ENCODE measurements at places on chromosomes 7 and 10.

DNA sequence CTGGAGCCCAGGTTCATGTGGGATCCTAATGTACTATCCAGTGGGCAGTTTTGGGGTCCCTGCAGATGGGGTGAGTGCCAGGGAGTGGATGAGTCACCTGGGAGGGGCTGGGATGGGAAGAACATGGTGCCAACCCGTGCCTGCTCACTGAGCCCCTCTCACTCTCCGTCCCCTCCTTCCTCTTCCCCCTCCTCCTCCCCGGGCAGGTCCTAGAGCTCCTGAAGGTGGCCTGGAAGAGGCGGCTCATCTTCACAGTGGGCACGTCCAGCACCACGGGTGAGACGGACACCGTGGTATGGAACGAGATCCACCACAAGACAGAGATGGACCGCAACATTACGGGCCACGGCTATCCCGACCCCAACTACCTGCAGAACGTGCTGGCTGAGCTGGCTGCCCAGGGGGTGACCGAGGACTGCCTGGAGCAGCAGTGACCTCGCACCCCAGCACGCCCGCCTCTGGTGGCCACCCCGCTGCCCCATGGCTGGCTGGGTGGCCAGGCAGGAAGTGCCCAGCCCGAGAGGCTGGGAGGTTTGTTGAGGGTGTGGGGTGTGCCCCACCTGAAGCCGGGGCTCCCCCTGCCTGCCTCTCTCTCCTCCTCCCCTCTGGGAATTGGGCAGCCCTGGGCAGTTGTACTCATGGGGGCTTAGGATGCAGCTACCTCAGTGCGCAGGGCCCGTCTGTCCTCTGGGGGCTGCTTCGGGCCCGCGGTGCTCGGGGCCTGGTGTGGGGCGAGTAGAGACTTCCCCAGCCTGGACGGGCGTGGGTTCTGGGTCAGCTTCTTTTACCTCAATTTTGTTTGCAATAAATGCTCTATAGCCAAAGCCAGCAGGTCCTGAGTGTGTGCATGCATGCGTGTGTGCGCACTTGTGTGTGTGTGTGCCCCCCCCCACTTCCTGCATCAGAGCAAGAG is 4.9 kb upstream of the UPK3B start:
- DNase-seq: no peak

DNA sequence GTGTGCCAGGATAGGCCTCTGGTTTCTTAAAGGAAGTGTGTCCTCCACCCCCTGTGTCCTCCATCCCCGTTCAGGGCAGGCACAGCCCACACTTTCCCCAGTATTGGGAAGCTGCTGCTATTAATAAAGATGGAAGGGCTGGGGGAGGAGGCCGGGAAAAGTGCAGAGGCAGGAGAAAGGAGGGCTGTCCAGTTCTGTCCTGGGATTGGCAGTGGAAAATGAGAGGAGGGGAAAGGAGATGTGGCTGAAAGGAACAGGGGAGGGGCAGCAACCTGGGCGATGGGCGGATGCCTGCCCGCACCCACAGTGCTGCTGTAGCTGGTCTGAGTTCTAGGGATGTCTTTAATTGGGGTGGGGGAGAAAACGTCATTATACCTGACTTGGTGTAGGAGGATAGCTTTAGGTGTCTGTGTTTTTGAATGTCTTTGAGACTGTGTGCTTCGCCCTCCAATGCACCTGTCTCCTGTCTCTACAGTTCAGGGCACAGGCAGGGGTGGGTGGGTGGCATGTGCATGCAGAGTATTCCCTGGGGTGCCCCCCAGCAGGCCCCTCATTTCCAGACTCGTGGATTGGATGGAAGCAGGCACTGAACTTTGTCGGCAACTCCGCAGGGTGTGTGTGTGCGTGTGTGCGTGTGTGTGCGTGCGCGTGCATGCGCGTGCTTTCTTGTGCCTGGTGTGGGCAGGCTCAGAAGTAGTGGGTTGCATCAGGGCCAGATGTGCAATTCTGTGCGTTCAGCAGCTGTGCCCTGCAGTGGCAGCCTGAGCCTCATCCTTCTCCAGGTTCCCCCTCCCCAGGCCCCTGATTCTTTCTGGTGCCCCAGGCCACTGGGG is 2.5 kb downstream of the TRIM8 start:
- no peak for DNase-seq

- DNase-seq: no peak
Measured at GRCh38 chr7:130084037-130084875, 13.9 kb downstream of the KLHDC10 start.

GRCh38 chr10:118816471-118817168 is 61.9 kb upstream of the CACUL1 start:
- no peak for DNase-seq

- no peak for DNase-seq
Measured at GRCh38 chr10:114691442-114691941, 33.4 kb upstream of the ABLIM1 start.

DNA sequence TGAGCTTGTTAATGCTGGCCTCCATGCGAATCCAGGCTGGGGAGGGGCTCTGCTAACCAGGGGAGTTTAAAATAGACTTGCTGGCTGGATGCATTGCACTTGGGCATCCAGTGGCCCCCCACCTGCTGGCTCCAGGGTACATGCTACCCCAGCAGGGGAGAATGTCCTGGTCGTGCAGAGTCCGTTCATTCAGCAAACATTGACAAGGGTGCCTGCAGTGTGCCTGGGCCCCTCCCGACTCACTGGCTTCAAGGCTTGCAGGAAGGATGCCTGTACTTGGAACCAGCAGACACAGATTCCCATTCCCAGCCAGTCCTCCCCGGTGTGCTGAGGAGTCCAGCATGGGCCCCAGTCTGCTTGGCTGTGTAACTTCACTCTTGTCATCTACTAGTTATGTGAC is 1.5 kb downstream of the SLC29A3 start:
- no peak for DNase-seq

DNA sequence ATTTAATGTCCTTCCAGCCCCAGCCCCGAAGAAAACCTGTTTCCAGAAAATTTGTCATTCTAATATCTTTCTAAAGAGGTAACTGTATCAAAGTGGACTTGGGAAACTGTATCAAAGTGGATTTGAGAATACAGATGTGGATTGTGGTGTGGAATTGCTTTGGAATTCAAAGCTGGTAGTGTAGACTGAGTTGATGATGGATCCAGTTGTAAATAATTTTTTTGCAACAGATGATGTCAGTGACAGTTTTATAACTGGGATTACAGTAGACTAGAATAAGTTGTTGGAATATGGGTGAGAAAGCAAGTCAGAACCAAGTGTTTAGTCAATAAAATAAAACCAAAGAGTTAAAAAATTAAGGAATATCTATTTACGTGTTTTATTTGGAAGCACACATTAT is 202.1 kb downstream of the LRMDA start:
- DNase-seq: no peak

GRCh38 chr10:60082341-60082740 is 176.0 kb upstream of the CCDC6 start:
- no peak for DNase-seq

DNA sequence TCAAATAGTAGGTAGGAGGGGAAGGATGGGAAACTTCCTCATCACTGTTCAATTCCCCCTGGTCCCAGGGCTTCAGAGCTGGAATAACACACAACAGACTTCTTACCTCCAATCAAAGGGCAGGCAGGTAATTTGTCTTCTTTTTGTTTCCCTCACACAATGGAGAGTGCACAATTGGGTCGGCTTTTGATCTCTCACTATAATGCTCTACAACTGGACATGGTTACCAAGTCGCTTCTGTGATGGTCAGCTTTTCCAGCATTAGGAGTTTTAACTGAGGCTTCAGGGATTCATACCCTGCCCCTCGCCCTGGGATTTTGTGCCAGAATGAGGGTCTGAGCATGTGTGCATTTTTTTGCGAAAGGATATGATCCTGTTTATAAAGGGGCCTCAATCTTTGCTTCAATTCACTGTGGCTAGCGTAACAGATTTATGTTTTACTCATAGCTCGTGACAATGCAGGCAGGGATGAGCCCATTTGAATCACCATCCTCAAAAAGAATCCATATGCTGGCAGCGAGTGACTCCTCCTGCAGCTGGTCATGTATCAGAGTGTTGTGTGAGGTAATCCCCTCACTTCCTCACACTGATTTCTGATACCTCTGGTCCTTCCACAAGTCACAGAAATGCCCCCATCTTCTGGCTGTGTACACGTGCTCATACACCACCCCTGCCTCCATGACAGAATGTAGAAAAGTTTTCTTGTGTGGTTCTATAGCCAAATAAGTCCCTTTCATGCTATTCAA is 189.6 kb downstream of the CTTNBP2 start:
- no peak for DNase-seq

DNA sequence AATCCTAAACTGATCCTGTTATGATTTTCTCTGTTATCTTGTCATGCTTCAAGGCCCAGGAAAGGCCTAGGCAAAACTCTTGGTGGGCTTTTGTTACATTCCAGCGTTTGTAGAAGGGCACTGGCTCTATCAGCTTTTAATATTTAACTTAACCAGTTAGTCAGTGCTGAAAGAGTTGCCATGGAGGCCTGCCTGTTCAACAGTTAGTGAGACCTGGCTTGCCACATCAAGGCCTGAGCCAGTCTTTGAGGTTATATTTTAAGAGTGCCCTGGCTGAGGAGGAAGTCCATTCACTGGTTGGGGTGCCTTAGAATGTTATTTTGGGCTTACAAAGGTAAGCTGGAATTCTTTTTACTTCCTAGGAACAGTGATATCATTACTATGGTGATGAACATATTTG is 144.1 kb upstream of the NRG3 start:
- DNase-seq: no peak

- peak; percentile 50 for DNase-seq
Measured at GRCh38 chr10:51960494-51960895, 261.1 kb upstream of the CSTF2T start.

DNA sequence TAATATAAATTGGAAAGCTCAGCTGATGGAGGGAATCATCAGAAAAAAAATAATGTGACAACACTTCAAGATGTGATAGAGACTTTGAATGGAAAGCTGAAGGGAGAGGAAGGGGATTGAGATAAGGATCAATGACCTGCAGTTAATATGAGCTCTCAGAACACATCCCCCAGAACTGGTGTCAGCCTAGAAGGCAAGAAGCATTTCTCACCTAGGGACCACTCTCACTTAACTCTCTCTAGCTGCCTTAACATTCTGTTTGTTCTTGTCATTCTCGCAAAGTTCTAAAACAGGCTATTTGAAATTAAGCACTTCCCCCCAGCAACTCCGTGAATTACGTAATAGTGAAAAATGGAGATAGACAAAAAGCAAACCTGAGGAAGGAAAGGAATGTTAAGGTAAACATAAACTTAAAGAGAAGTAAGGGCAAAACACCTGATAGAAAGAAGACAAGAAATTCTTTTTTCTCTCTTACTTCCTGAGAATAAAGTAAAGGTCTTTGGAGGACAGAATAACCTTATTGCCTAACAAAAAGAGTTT is 1.2 kb upstream of the MPP7 start:
- DNase-seq: no peak

GRCh38 chr7:133789974-133790373 is 337.2 kb upstream of the LRGUK start:
- DNase-seq: no peak

GRCh38 chr10:51063659-51064535 is 10.4 kb upstream of the PRKG1 start:
- DNase-seq: peak; percentile 90

GRCh38 chr7:26735976-26736600 is 128.3 kb downstream of the SKAP2 start:
- DNase-seq: no peak

GRCh38 chr10:99681553-99681952 is 22.2 kb downstream of the ENTPD7 start:
- no peak for DNase-seq

GRCh38 chr7:119842337-119842736 is 430.6 kb upstream of the KCND2 start:
- no peak for DNase-seq

DNA sequence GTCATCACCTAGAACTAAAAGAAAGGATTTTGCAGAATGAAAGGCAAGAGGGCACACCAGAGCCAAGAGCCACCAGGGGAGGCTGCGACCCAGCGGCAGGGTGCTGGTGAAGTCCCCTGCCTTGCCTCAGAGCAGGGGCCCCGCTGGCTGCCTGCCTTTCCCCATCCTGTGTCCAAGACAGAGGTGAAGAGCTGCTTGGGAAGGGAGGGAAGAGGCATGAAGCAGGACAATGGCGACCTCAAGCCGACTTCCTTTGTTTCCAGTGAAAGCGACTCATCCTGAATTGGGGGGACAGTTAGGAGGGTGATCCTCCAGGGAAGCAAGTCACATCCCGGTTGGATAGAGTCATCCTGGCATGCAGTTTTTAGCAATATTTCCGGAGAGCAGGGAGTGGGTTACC is 255.5 kb upstream of the YAE1 start:
- no peak for DNase-seq

DNA sequence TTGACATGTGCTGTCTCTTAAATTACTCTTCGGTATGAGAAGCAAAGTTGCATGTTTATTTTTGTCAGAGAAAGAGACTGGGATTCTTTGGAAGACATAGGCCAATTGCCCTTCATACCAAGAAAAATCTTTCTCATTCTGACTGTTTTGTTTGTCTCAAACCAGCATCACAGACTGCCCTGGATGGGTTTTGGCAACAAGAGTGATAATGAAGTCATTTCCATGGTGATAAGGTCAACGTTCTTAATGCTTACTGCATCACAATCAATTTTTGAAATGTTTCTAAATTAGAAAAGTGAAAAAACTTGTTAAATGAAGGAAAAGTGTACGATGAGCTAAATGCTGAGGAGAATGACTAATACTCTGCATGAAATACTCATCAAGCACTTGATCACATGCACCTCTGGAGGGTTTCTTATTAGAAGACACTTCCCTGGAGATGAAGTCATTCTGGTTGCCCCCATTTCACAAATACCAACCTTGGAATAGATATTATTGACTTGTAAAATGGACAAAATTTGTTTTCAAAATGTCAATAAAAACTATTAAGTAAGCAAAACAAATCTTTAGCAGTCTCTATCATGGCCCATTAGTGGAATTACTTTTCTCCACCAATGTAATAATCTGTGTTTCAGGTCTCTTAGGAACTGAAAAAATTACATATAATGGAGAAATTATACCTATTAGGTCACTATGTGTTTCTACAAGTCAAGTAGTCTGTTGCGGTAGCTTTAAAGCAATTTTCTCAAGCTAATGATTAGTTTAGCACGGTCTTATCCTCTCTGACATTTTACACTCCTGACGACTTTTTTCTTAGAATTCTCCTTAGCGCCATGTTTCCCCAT is 19.9 kb upstream of the SEC61G start:
- DNase-seq: no peak

- DNase-seq: no peak
Measured at GRCh38 chr10:75976681-75977080, 545.3 kb downstream of the LRMDA start.

DNA sequence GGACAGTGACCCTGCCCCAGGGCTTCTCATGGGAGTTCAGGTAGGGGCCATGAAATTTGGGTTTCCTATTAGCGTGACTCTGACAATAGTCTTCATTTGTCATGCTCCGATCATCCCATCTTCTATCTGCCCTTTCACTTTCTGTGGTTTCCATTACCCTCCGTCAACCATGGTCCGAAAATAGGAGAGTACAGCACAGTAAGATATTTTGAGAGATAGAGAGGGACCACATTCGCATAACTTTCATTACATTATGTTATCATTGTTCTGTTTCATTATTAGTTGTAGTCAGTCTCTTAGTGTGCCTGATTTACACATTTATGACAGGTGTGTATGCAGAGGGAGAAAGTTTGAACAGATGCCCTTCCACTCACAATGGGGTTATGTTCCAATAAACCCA is 649.2 kb downstream of the SDK1 start:
- no peak for DNase-seq

GRCh38 chr7:8719102-8719501 is 285.7 kb downstream of the NXPH1 start:
- DNase-seq: no peak

Measured in spinal cord (tissue), 10 donors.